ENCODE measurements at places on chromosomes 7 and 10.

DNA sequence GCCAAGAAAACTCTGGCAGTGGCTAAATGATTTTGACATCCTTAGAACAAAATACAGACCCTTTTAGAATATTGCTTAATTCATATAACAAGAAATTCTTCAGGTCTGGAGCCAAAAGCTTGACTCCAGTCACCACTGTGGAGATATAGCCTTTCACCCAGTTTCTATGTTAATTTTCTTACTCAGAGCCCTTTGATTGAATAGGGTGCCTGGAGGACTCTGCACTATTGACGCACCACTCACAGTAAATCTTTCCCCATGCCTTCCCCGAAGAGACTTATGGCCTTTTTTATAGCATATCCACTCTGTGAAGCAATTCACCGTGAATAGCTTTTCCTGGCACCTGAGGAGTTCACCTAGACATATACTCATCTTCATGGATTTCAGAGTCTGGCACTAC is 613.8 kb downstream of the ZWINT start:
- DNase-seq, result no peak

DNA sequence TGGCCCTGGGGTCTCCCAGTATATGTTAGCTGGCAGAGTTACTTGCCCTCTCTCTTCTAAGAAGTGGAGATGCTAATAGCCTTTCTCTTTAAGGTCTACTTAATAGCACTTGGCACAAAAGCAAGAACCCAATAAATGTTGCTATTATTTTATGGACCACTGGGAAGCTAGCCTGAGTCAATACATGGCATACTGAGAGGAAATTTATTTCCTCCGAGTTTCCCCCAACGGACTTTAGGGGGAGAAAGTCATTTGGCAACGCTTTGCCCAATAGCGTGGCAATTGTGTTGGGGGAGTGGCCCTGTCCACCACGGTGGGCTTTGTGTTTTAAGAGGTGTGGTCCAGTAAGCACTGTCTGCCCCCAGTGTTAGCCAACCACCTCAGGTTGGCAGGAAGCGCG is 87.4 kb upstream of the SMNDC1 start:
- DNase-seq, result no peak

GRCh38 chr10:15370212-15370855 is 755 bp downstream of the FAM171A1 start:
- DNase-seq, result no peak

DNA sequence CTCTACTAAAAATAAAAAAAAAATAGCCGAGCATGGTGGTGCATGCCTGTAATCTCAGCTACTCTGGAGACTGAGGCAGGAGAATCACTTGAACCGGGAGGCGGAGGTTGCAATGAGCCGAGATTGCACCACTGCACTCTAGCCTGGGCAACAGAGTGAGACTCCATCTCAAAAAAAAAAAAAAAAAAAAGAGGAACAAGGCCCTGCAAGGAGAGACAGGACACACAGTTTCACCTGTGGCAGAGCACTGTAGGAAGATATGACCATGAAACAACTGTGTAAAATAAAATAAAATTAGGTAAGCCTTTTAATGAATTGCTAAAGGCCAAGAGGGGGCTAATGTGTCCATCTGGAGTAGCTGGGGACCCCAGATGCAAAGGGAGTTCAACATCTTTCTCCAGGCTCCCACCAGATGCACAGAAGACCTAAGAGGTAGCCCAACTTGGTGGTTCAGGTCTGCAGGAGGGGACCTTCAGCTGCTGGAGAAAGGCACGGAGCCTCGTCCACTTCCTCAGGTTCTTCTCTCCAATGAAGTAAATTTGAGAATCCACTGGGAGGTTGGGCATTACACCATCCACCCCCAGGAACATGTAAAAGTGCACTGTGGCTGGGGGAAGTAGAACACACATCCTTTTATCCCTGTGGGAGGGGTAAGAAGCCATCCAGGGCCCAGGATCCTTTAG is 12.7 kb downstream of the PPIF start:
- no peak for DNase-seq

- DNase-seq, result no peak
Measured at GRCh38 chr10:21449288-21449966, 76.1 kb downstream of the SKIDA1 start.

DNA sequence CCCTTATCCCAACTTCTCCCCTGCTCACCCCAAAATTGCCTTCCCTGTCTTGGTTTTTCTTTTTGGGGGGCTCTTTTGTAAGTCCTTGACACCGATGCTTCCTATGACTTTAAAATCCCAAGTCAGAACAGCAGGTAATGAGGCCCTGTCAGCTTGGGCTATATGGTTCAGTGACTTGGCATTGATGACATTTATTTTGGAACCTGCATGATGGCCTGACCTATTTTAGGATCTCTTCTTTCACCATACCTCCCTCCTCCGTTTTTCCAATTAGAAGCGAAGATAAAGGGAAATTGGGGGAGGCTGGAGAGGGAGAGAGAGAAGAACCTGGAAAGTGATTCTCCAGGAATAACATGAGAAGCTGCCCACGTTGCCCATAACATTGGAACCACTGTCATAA is 424.9 kb upstream of the AUTS2 start:
- DNase-seq, result no peak

DNA sequence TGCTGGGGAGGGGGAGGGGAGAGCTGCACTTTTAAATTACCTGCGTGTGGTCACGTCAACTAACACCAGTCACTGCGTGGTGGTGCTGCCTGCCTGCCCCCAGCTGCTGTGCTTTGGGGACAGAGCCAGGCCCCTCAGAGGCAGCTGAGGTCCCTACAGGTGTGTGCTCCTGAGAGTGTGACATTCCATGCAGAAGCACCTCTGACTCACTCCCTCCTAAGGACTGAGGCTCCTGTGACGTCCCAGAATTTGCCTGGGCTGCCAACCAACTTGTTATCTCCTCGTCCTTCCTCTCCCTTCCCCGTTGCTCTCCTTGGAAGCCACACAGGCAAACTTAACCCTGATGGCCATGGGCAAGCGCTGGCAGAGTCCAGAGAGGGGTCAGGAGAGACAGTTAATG is 563.0 kb downstream of the PARD3 start:
- DNase-seq, result no peak

- no peak for DNase-seq
Measured at GRCh38 chr10:63603709-63604445, 82.7 kb downstream of the REEP3 start.

- DNase-seq, result no peak
Measured at GRCh38 chr7:148698007-148698396, 701 bp upstream of the CUL1 start.

- DNase-seq, result no peak
Measured at GRCh38 chr10:30763918-30764317, 134.4 kb upstream of the LYZL2 start.

DNA sequence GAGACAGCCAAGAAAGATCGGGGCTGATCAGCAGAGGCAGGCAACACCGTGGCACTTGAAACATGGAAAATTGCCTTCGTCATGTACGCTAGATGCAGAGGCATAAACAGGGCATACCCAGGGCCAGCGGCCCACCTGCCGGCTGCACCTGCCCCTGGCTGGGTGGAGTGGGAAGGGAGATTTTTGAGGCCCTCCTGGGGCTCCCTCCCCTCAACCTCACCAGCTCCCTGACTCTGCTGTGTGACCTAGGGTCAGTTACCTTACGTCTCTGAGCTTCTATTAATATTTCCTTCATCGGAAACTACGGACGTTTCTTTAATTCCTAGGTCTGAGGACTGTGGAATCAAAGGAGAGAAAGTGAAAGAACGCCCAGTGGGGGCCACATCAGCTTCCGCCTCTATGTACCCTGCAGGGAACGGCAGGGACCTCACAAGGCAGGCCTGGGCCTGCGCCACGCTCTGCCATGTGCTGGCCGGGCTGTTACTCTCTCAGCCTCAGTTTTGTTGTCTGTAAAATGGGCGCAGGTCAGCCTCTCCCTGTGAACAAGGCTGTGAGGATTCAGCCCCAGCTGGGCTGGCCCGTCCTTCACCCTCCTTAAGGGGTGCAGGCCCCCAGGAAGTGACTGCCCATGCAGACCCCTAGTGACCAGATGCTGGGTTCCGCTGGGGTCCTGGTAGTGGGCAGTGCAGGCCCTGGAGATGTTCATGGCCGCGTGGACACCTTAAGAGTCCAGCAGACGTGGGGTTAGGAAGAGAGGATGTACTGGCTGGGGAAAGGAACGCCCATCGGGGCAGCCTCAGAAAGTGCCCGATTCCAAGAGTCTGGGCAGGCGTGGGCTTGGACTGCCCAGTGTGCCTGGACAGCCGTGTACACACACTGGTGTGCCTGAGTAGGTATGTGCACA is 22.7 kb downstream of the ELFN1 start:
- no peak for DNase-seq

DNA sequence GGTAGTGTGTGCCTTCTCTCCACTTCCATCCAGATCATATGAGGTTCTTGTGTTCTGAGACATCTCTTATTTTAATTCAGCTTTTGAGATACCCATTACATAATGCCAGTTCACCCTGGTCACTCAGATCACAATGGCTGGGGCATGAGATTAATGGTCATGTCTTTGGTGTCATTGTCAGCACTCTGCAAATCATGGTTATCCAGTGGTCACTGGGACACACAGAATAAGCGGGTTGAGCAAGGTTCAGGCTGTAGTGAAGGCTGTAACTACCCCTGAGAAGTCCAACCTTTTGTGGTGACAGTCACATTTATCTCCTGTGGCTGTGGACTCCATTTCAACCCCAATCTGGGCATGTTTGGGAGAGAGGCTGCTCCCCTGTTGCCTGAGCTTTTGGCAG is 35.8 kb downstream of the SORCS3 start:
- no peak for DNase-seq

DNA sequence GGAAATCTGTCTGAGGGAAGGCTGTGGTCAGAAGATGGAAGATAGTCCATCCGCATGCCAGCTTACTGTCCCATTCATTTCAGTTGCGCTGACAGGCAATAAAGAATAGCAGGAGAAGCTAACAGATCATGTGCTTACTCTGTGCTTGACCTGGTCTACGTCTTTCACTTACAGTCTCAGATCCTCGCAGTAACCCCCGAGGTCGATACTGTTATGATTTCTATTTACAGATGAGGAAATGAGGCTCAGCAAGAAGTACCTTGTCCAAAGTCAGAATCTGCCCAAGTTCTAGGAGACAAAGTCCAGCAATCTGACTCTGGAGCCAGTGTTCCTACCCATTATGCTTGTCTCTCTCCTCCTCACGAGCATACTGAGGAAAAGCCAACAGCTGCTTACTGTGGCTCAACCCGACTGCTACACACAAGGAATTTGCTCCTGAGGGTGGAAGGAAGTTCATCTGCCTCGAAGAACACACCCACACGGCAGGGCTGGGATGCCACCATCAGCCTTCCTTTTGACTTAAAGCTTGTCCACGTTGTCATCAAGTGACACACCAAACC is 74.2 kb downstream of the MINPP1 start:
- no peak for DNase-seq

GRCh38 chr7:1210321-1210978 is 22.2 kb upstream of the UNCX start:
- DNase-seq, result peak; percentile 14

DNA sequence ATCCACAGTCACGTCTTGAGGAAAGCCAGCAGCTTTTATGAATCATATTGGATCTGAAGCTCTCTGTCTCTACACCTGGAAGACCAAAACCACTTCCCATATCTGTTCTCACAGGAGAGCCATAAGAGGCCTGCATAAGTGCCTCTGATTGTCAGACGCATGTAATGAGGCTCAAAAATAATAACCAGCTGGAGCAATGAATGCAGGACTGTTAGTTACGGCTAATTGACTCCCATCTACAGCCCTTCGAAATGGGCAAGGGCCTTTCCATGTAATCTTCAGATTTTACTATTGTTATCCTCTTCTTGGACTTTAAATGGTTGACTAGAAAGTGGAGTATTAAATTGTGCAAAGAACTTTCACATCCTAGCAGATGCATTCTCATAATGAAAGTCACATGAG is 4.4 kb upstream of the SEMA3C start:
- DNase-seq, result peak; percentile 90

- no peak for DNase-seq
Measured at GRCh38 chr10:30364345-30365268, 15.5 kb upstream of the MTPAP start.

DNA sequence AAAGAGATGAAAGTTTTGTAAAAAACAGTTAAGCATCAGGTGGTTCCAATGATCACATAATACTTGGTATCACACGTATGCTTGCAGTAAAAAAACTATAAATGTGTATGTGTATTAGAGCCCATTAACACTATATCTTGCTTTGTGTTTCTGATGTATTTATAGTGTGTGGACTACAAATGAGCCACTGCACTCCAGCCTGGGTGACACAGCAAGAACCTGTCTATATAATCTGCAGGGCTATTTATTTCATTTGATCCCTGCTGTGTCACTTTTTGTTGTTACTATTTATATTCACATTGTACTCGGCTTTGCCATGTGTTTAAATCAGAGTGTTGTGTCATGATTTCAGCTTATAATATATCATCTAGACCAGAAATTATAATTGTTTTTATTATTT is 487.8 kb upstream of the TEX47 start:
- DNase-seq, result no peak

DNA sequence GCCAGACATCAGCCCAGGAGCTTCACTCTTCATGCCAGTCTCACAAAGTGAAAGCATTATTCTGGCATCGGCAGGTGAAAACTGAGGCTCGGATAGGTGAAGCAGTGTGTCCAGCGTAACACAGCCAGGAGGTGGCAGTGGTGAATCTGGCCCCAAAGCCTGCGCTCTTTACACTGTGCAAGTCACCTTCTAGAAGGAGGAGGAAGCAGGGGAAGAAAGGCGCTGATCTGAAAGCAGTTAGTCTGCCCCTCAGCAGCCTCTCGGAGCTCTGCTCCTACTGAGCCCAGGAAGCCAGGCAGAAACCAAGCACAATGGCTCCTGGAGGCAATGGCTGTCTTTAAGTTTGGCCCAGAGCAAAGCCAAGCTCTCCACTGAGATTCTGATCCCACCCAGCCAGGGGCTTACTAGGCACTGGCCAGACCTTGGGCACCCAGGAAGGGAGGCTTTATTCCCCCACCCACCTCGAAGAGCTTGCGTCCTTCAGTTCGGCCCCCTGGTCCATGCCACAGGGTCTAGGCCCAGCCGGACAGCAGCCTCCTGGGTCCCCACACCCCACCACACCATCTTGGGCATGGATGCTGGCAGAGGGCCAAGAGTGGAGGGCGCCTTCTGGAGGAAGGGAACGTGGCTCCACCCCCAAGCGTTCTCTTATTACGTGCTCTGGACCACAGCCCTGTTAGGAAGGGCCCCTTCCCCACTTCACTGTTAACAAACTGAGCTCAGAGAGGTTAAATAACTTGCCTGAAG is 104.5 kb downstream of the GRID1 start:
- DNase-seq, result peak; percentile 79

DNA sequence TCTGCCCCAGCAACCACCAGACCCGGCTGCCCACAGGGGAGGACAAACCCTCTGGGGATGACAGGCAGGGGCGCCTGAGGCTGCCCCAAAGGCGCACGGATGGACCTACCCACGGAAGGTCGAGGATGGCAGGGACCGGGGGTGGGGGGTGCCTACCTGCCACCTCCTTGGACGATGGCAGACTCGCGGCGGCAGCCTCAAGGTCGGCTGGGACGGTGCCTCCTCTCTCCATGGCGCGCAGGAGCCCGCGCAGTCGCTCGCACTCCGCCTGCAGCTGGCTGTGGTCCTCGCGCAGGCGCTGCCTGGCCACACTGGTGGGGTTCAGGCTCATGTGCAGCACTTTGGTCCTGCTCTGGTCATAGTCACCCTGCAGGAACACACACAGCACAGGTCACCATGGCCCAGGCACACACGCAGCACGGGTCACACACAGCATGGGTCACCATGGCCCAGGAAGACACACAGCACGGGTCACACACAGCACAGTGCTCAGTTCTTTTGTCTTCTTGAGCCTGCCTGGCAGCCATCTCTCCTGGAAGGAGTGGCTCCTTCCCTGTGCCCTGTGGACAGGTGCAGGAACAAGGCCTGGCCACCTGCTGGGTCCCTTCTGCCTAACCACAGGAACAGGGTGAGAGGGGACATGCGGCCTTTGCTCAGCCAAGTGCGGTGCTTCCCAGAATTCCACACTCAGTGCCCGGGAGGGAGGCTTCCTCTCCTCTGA is 266.6 kb downstream of the ELFN1 start:
- DNase-seq, result no peak

All from NCI-H1436 (cell line).